ENCODE measurements at places on chromosomes 13 and 19.

DNA sequence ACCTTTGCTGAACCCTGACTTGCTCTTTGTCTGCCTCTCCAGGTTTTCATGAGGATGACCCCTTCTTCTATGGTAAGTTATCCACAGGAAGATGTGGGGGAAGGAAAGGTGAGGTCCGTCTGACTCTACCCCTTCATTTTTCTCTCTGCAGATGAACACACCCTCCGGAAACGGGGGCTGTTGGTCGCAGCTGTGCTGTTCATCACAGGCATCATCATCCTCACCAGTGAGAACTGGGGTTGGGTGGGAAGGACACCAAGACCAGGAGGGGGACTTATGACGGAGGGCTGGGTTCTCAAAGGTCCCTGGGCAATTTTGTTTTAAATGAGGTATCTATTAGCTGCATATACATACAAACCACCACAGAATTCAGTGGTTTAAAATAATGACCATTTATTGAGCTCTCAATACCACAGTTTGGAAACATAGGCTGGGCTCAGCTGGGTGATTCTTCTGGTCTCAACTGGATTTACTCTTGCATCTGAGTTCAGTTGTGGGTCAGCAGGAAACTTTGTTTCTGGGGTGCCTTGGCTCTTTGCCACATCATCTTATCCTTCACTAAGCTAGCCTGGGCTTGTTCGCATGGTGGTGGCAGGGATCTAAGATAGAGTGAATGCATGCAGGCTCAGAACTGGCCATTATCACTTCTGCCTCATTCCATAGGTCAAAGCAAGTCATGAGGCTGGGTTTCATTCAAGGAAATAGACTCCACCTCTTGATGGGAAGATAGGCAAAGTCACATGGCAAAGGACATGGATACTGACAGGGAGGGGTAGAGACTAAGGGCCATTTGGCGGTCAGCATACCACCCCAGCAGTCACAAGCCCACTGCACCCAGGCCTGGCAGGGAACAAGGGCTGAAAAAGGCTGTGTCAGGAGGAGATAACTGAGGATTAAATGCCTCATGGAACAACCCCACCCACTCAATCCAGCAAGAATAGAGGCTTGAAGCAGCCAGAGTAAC, 11.8 kb downstream of the FXYD5 start:
- no peak for DNase-seq

DNA sequence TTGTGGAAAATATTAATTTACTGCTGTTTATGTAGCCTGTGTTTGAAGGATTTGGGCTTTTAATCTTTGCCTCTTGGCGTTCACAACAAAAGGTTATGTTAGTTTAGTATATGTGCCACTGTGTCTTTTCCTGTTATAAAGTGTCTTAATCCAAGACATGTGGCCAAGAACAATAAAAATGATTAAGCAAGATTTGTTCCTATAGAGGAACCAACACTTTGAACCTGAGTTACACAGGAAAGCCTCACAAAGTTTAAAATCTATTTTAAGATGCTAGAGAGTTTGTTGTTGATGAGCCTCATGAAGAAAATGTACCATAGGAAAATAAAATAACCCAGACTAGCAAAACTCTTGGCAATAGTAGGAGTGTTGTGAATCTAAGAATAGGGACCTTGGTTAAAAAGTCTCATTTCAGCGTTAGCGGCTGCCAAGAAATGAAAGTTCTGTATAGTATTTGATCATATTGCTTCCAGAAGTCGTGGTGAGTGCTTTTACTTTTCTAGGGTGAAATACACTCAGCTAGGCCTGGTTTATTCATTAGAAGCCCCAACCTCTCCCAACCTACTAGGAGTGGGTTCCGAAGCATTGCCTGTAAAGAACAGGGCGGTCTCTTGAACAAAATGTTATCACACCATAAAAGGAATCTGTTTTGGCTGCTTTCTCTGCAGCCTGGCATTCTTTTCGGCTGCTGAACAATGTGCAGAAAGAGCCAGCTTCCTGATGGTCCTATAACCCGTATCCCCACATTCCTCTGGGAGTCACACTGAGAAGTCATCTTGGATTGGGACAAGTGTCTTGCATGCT, 102.6 kb downstream of the LRCH1 start:
- DNase-seq = no peak

- no peak for DNase-seq
Observed at GRCh38 chr13:30165796-30166195, 141.6 kb downstream of the KATNAL1 start.

DNA sequence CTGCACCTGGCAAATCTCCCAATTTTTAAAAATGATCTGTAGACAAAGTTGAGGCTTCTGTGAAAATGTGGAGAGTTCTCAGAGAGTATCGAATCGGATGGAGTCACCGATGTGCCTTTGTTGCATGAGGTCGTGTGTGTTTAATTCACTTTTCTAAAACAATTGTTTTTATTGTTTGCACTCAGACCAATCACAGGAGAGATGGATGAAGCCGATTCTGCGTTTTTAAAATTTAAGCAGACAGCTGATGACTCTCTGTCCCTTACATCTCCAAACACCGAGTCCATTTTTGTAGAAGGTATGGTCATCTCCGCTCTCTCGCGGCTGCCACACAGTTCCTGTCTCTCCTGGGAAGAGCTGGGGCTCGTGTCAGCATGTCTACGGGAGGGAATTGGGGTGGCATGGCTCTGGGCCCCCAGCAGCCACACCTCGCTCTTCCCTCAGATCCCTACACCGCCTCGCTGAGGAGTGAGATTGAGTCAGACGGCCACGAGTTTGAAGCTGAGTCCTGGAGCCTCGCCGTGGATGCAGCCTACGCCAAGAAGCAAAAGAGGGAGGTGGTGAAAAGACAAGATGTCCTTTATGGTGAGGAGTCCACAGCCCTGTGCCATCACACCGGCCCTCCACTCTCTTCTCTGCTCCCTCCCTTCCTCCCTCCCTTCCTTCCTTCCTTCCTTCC, 47.2 kb downstream of the PEX11G start:
- DNase-seq = no peak

GRCh38 chr19:12974301-12975220, 5.2 kb downstream of the DAND5 start:
- no peak for DNase-seq

- DNase-seq = no peak
Observed at GRCh38 chr19:44745887-44746600, 2.5 kb upstream of the BCL3 start.

DNA sequence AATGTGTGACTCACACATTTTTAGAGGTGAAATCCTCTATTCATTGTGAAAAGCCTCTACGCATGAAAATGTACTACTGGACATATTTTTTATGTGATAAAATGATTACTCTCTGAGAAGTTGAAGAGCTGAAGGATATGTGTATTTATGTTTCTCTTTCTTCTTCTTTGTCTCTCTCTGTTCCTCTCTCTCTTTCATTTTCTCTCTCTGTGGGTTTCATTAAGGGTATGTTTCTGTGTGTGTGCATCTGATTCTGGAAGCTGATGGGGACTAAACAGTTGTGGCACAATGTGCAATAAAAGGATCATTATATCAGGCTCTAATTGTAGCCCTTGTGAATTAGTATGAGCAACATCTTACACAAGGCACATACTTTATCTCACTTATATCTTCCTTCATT, 867.7 kb downstream of the PCDH9 start:
- no peak for DNase-seq

DNA sequence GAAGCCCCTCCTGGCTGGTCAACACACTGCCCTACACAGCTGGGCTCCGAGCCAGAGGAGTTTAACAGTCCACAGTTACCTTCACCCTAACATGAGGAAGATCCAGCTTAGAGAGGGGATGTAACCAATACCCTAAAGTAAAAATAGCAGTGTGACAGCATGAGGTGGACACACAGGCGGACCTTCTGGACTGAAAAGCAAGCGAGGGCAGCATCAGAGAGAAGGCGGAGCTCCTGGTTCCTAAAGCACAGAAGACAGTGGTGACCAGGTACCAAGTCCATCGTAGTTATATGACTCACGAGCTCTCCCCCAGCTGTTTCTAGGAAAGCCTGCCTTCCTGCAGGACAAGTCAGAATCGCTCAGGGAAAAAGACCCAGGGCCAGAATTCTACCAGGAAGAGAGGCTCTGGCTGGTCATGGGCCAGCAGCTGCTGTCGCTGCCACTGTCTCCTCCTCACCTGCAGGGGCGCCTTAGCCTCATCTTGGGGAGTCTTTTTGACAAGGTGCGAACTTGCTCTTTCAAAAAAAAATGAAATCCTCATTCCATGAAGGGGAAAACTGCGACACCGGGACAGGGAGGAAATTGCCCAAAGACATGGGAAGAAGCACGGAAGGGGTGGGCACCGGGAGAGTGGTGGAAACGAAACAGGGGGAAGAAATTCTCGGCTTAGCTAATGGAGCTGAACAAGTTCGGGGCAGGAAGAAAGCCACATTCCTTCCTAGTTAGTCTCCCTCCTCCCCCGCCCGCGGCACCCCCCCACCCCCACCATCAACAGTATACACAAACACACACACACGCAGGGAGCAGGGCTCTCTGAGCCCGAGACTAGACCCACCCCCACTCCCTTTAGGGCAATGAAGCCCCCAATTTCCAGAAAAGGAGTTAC, 1.7 kb downstream of the ELL start:
- DNase-seq = peak; percentile 55

DNA sequence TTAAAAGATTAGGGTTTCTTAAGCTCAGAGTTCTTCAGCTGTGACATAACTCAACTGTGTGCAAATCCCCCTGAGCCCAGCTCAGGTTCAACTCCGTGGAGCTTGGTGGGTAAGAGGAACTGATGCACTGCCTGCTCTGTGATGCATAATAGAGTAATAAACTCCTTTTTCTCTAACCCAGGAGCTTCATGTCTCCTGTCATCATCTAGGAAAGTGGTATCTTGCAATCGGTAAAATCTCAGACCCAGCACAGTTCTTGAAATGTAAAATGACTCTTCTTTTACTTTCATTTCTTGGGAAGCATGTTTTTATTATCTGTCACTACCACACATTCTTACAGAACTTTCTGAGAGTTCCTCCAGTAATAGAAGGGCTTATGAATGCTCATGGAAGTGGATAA, 123.8 kb upstream of the PCDH9 start:
- DNase-seq = no peak

DNA sequence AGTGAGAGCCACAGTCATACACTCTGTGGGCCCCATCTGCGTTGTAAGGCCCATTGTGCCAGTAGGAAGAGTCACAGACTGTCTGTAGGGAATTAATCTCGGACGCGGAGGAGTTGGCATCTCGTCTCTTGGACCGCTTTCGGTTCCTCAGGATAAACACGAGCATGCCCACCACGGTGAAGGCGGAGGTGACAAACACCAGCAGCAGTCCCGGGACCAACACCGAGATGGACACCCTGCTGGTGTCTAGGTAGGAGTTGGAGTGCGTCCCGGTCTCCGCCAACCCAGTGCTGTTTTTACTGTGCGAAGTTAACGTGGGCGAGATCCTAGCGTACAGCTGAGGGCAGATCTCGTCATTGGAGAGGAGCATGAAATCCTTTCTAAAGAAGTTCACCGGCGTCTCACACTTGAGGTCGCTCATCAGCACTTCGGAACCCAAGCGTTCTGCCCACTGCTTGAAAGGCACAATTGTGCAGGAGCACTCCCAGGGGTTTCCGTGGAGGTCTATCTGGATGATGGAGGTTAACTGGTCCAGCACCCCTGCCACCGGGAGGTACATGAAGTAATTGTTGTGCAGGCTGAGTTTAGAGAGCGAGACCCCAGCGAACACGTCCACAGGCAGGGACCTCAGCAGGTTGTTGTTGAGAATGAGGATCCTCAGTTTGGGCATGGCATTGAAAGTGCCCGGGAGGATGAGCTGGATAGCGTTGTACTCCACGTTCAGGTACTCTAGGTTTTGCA, 2.7 kb downstream of the SLITRK1 start:
- no peak for DNase-seq

- DNase-seq = no peak
Observed at GRCh38 chr13:43564952-43565351, 221.8 kb downstream of the ENOX1 start.

- no peak for DNase-seq
Observed at GRCh38 chr13:61884830-61885229, 469.2 kb upstream of the PCDH20 start.

GRCh38 chr13:52109116-52109670, 19.7 kb downstream of the NEK5 start:
- DNase-seq = no peak

DNA sequence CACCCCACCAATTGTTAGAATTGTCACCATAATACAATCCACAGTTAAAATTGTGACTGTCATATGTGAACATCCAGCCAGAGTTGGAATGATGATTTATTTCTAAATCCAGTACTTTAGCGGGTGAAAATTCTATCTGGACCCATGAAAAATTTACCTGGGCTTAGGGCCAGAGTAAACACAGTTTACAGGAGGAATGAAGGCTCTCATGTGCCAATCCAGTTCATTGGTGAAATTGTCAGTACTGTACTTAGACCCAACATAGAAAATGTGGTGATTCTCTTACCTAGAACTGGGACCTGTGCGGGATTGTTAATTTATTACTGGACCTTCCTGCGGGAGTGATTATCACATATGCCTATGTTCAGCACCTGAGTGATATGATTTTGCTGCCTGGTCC, 27.3 kb upstream of the ZNF681 start:
- DNase-seq = no peak

- DNase-seq = no peak
Observed at GRCh38 chr13:28316129-28316528, 177.8 kb downstream of the PAN3 start.

DNA sequence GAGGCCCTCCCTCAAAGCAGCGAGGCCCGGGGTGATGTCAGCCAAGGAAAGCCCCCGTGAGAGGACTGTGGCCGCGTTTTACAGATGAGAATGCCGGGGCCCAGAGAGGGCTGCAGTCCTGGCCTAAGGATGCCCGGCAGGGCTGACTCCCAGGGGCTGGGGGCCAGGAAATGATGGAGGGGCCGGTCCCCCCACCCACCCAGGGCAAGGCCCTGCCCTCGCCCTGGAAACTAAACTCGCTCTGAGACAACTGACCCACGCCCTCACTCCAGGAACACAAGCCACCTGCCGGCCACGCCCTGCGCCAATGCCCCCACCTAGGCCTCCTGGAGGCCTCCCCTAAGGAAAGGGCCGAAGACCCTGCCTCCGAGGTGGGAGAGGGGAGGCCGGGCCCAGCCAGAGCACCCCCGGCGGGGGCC, 7.2 kb downstream of the ZBTB7A start:
- DNase-seq = no peak

GRCh38 chr19:47433121-47433520, 13.8 kb upstream of the MEIS3 start:
- no peak for DNase-seq

DNA sequence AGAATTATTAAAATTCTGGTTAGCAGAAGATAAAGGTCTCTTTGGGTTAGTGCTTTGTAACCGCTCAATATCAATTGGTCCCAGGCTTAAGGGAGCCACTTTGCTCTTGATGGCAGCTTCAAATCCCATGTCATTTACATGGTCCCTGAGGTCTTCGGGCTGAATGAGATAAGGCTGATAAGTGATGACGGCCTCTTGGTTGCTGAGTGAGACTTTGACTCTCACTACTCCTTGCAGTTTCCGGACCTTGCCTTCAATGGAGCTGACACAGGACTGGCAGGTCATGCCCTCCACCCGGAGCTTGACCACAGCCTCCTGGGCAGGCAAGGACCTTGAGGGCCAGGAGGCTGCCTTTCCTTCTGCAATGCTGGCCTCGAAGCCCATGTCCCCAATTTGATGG, 36.8 kb downstream of the ATP7B start:
- DNase-seq = no peak

Measured in activated CD4-positive, CD25-positive, alpha-beta regulatory T cell treated with anti-CD3 and anti-CD28 coated beads, Interleukin-2, amount 50 U/mL, for 72 hours (primary cell).